CD4-positive, alpha-beta T cell treated with Interleukin-2 at 100 ng/mL for 4 hours (primary cell): ENCODE measurements at places on chromosomes 16 and 17.

- no peak for DNase-seq
Observed at GRCh38 chr17:1755252-1755826, 6.5 kb upstream of the SERPINF1 start.

DNA sequence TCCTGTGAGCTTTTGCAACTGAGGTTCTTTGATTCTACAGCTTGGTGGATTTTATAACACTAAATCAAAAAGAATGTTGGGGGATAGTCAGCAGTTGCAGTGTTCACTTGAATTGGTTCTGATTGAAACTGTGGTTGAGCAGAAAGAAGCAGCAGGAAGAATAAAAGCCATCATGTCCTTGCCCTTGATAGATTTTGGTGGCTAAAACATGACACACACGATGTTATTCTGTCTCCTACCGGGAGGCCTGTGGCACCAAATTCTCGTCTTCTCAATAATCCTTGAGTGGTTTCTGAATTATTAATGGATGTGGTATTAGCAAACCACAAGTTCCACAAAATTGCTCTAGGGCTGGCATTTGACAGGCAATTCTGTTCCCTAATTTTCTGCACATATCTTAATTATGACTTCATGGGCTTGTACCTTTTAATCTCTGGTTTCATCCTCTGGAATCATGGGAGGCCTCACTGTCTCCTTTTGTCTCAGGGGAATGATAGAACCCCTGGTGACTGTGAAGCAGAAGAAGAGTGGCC, 338.2 kb downstream of the SNX29 start:
- no peak for DNase-seq

DNA sequence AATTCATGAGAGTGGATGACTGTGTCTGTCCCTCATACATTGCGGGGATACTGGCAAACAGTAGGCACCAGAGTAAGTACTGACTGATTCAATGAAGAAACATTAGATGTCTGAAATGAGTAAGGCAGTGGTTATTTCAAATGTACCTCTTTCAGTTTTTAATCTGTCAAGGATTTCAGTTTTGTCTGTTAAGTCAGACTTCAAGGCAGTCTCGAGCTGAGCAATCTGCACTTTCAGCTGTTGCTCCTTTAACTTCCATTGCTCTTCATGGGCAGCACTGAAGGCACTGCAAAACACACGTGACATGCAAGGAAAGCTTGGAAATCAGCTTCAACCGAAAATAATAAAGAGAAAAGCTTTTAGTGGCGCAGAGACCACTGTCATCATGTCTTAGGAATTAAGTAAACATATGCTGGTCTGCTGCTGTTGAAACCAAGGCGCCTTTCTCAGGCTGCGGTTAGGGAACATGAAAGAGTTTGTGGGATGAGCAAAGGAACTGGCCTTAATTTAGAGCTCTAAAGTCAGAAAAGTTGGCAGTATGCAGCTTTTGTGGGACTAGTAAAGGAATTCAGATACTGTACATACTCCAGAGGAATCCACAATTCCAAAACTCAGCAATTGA, 38.8 kb downstream of the RPGRIP1L start:
- DNase-seq: no peak

GRCh38 chr17:82419540-82419939, 1.2 kb upstream of the OGFOD3 start:
- peak; percentile 21 for DNase-seq

DNA sequence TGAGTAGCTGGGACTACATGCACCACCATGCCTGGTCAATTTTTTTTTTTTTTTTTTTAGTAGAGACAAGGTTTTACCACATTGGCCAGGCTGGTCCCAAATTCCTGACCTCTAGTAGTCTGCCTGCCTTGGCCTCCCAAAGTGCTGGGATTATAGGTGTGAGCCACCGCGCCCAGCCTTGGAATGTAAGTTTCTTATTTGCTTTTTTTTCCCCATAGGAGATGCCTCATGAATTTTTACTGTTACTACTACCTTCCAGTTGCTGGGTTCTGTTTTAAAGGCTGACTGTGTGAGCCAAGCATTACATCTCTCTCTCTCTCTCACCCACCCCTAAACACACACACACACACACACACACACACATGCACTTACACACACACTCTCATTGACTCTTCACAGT, 112.6 kb downstream of the RGS9 start:
- no peak for DNase-seq

DNA sequence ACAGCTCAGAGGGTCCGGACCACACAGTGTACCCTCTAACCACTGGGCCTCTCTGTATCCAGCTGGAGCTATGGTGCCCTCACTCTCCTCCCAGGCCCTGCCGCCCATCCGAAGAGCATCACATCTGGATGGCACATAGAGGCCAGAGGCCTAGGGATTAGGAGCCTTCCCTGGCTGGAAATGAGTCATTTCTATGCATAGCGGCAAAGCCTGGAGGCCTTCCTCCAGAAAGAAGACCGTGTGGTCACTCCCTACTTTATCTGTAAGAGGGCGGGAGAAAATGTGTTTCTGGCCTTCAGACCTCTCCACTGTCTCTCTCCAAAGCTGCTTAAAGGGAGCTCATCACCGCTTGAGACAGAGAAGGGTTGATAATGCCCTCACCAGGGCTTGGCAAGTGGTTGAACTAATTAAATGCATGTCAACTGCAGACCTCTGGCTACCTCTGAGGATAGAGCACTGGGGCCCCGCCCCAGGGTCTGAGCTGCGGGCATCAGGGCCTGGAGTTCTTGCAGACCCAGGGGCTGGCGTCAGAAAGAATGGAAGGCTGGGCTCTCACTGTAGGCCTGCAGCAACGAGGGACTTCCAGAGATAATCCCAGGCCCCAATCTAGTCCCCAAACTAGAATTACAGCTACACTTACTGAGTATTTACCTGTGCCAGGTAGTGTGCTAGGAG, 122.2 kb downstream of the IRX5 start:
- no peak for DNase-seq

DNA sequence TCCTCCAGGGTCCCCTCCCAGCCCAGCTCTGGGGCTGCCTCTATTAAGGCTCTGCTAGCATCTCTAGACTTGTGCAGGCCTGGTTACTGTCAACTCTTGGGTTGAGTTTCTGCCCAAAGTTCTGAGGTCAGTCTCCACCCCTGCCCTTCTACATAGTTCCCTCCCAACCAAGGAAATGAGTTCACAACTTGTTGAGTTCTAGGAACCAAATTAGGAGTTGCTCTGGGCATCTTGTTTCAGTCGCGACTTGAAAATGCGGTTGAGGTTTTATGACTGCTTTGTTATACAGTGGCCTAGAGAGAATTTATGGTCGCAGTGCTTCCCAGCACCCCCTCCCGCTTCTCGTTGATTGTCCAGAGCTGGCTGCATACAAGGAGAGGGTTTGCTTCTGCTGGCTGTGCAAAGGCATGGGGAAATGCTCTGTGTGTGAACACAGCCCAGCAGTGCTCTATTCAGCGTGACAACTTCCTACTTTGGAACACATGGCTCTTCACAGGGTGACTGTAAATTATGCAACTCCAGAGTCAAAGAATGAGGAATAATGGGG, 20.2 kb downstream of the GNAO1 start:
- DNase-seq: no peak

GRCh38 chr16:82761858-82762257, 135.1 kb downstream of the CDH13 start:
- DNase-seq: no peak

- no peak for DNase-seq
Observed at GRCh38 chr16:25124503-25124902, 13.0 kb downstream of the LCMT1 start.

DNA sequence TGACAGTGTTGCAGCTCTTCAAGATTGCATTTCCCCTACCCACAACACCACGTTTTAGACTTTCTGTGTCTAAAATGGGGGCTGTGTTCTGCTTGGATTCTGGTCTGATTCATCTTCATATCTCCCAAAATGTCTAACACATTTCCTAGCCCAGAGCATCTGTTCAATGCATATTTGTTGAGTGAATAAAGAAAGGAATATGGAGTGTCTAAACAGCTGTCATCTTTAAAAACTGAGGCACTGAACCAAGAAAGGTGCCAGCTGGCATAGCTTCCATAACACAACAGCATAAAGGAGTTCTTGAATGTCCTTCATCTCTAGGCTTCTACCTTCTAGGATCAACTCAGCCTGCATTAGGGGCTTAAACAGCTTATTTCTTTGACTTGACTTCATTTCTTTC, 67.4 kb downstream of the CDH11 start:
- no peak for DNase-seq

DNA sequence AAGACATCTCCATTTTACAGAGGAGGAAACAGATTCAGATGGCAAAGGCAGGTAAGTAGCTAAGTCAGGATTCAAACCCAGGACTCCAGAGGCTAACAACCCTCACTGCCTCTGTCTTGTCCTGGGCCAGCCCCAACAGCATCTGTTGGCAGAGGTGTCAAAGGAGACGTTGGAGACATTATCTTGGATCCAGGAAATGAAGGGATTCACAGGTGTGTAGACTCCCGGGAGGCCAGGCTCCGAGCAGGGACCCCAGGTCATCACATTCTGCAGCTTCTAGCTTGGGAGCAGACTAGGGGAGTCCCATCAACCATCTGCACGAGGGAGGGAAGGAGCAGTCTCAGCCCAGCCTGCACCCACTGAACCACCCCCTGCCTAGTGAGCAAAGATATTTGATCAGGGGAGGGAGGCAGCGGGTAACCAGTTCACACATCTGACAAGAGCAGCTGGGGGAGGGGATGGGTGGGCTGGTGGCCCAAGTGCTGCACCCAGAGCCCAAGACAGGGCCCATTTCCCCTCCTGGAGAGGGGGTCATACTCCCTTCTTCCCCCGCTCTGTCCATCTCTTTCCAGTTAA, 1.0 kb upstream of the B9D1 start:
- DNase-seq: no peak

DNA sequence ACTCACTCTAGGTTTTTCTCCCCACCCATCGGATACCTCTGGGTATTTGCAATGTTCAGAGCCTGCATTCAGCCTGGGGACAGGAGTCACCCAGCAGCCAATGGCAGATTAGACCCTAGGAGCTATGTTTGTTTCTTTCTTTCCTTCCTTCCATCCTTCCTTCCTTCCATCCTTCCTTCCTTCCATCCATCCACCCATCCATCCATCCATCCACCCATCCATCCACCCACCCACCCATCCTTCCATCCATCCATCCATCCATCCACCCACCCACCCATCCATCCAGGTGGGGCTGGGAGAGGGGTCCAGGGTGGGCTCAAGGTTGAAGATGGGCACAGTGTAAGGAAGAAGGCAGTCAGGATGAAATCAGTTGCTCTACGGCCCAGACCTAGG, 39.9 kb downstream of the TIMM22 start:
- no peak for DNase-seq

- no peak for DNase-seq
Observed at GRCh38 chr17:10857976-10858375, 20.1 kb upstream of the PIRT start.

- DNase-seq: peak; percentile 77
Observed at GRCh38 chr17:35373534-35373983, at the start of gene SLFN11. SLFN11 (minus strand) TSS chr17:35373621; CDS start chr17:35363807, 9,814 bp downstream.

DNA sequence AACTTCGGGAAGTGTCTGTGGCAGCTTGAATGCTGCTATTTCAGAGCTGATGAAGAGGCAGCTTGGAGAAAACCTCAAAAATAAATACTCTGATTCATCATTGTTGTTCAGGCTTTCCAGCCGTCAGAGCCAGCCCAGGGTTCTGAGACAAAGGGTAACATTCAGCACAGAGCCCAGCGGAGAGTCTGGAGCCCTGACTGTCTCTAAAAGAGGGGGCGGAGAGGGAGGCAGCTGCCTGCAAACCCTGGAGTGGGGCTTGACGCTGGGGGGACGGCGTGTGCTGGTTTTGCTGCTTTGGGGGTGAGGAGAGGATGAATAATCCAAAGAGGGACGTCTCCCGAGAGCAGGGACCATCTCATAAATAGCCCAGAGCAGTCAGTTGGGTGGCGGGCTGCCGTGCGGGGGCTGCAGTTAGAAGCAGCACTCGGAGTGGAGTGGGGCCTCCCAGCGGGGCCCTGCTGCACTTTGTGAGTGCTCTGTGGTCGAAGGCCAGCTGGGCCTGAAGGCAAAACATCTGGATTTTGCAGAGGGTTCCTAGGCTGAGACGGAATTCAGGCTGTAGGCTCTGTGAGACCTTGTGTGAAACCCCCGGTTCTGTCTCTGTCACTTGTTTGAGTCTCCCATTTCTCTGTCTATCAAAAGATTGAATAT, 237.8 kb downstream of the PRKCA start:
- no peak for DNase-seq

DNA sequence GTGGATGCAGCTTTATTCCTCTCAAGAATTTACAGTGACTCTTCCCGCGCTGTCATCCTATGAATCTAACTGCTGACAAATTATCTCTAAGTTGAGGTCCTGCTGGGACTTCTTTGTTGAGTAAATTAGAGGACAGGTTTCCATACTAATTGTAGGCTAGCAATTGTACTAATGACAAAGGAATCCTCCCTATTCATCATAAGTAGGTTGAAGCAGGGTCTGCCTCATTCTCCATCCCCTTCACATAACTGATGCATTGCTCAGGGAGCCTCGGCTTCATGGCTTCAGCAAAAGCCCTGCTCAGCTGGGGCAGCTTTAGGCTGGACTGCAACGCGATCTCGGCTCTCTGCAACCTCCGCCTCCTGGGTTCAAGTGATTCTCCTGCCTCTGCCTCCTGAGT, 83.1 kb upstream of the IRX6 start:
- no peak for DNase-seq

- DNase-seq: no peak
Observed at GRCh38 chr17:81125573-81126081, 39.7 kb upstream of the PVALEF start.

GRCh38 chr17:4480929-4481898, 17.5 kb upstream of the SPNS2 start:
- DNase-seq: peak; percentile 27

GRCh38 chr16:76210157-76210556, 67.0 kb upstream of the CNTNAP4 start:
- no peak for DNase-seq

DNA sequence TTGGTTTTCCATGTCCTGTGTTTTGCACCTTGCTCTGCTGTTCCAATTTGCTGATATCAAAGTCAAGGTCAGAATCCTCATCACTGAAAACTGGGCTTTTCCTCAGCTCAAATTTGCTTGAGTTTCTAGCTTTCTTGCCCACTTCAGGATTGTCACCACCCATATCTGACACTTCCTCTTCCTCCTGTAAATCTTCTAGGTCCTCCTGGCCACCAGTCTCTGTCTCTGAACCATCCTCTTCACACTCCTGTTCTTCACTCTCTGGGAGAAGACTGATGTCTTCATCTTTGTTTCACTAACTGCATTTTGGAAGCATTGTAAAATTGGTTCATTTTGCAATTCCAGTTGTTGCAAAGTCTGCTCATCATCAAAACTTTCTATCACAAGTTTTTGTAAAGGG, 63.4 kb upstream of the RBL2 start:
- DNase-seq: no peak
